ENCODE measurements at places on chromosomes 3 and 15.

DNA sequence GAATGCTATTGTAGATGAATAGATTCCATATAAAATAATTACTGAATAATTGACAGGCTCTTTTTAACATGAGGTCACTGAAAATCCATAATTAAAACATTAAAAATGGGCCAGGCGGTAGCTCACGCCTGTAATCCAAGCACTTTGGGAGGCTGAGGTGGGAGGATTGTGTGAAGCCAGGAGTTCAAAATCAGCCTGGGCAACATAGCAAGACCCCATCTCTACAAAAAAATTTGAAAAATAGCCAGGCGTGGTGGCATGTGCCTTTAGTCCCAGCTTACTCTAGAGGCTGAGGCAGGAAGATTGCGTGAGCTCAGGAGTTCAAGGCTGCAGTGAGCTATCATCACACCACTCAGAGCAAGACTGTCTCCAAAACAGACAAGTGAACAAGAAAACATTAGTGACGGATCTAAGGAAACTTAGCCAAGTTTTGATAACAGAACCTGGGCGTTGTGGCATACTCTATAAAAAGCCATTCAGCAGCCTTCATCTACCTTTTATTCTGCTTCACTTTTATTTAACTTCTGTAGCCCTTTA, 110.5 kb downstream of the KLHL25 start:
- no peak for DNase-seq

GRCh38 chr3:159263750-159264553, 462.1 kb downstream of the MFSD1 start:
- peak; percentile 15 for DNase-seq

DNA sequence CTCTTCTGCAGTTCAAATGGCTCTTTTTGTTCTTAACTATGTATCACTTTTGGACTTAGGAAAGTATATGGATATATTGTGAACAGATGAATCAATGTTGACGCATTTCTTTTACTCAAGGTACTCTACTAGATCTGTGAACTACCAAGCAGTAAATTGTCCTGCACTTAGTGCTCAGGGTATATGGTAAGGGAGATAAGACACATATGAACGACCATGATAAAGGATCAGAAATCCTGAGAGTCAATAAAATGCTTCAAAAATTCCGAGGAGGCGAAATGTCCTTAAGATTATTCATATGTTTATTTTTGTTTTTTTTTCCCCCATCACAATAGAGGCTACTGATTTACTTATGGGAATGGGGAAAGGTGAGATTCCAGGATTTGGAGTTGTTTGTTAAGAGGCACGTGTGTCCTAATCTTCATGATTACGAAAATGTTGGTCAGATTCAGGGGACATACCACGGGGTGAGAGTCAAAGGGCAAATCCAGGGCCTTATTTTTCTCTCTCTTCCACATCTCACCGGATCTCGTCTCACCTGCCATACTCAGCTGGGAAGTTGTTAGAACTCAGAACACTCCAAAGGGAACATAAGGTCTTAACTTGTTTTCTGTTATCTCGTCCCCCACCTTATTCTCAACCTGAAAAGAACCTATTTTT, 475.1 kb upstream of the TBL1XR1 start:
- DNase-seq, result no peak

DNA sequence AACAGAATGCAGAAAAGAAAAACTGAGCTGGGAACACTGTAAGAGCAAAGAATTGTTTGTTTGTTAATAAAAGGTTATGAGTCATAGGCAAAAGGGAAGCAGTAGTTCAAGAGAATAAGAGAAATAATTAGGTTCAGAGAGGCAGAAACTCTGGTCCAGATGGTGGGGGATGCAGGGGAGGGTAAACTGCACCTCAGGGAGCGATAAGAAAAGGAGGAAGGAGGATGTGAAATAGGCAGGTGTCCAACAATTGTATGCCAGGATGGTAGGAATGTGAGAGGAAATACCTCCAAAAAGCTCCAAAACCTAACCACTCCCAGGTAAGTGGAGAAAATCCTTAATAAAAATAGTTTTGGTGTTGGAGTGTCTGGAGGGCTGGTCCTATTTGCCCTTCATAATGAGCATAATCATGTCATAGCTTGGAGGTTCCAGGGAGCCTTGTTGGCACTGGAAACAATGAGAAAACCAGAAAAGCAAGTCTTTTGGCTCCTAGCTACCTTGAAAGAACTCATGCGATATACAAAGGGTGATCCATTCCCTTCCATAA, 405.4 kb upstream of the TBL1XR1 start:
- DNase-seq, result peak; percentile 78

DNA sequence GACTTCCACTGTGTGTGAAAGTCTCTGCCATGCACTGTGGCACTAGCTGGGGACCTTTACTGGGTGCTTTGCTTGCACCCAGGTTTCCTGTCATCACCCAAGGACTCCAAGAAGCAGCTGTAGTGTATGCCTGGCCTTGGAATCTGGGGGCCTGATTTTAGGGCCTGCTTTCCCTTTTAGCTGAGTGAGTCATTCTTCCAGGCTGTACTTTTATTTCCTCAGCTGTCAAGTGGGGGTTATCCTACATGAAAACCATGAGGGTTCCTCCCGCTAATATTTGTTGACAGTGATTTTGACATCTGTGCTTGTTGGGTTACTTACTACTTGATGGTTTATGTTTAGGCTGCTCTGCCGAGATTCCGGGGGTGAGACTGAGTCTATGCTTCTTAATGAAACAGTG, 18.5 kb downstream of the GORASP1 start:
- DNase-seq, result no peak

GRCh38 chr3:13579063-13579462, 30.1 kb downstream of the FBLN2 start:
- no peak for DNase-seq

- no peak for DNase-seq
These were observed 89.0 kb downstream of the MRPL46 start for GRCh38 chr15:88378188-88378637.

DNA sequence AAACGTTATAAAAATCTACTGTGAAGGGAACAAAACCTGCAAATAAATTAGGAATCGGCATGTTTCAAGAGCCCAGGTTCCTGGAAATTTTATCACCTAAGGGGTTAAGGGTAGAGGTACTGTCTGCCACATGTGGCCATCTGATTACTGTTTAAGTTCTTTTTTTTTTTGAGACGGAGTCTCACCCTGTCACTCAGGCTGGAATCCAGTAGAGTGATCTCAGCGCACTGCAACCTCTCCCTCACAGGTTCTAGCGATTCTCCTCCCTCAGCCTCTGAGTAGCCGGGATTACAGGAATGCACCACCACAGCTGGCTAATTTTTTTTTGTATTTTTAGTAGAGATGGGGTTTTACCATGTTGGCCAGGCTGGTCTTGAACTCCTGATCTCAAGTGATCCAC, 35.8 kb downstream of the UQCC5 start:
- no peak for DNase-seq

GRCh38 chr3:162769564-162769963, 1273.0 kb downstream of the OTOL1 start:
- no peak for DNase-seq

GRCh38 chr3:127775398-127776109, 46.8 kb downstream of the MGLL start:
- peak; percentile 92 for DNase-seq
